ENCODE measurements at places on chromosomes 16 and 17.

DNA sequence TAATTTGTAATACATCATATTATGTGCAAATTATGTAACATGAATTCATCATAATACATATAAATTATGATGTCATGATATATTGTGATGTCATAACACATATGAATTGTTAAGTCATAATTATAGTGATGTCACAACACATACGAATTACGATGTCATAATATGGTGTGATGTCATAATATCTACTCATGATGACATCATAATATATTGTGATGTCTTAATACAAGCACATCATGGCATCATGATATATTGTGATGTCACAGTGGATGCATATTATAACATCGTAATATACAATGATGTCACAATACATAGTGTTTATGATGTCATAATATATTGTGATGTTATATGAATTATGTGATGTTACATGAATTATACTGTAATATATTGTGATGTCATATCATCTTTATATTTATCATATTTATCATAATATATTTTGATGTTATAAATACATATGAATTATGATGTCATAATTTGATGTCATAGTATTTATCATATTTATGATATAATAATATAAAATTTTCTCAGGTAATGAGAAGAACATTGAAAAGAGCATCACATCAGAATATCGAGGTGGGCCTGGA lies 1793.0 kb downstream of the TP53TG3F start:
- DNase-seq, result no peak

GRCh38 chr16:54585998-54586340 lies 299.4 kb upstream of the IRX3 start:
- no peak for DNase-seq

DNA sequence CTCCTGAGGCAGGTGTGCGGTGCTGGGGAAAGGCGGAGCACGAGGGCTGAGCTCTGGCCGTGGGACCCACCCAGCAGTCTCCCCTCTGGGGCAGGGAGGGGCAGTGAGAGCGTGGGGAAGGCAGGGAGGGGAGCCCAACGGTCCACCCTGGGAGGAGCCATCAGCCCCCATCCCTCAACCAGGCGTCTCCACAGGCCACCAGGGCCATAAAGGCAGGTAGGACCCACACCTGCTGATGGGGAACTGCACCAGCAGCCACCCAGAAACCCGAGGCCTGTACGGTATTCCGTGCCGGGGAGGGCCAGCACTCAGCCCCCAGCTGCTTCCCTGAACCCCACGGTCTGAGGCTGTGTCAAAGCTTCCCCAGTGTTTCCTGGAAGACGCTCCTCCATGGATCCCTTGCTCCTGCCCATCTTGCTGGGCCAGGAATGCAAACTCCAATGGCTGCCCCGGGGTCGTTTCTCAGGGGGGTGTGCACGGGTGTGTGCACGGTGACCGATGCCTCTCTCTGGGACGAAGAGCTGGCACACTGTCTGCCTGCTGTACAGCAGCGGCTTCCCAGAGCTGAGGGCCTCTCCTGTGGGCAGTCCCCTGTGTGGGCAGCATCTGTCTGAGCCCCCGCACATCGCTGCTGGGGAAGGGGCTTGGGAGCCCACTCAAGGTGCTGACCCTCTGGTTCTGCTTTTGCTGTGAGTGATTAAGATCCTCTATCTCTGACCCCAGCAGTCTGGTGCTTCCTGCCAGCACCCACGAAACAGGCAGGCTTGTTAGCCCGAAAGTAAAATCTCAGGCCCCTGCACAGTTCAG lies 17.2 kb upstream of the METRNL start:
- no peak for DNase-seq

GRCh38 chr17:11221721-11222120 lies 19.3 kb upstream of the SHISA6 start:
- no peak for DNase-seq

DNA sequence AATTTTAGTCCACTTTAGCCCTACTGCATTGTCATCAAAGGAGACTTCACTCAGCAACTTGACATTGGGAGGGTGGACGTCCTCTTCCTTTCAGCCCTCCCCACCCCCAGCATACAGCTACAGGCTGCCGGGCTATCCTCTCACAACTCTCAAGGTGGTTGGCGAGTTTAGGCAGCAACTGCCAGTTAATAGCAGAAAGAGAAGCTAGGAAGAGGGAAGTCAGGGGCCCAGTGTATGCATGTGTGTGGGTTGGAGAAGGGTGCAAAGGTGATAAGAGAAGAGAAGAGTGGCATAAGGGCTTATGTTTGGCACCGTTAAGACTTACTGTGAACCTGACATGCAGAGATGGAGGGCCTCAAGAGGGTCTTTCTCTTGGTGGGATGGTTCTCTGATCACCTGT lies 31.8 kb downstream of the CCL4 start:
- no peak for DNase-seq

GRCh38 chr16:69188716-69189115 lies 1.8 kb downstream of the SNTB2 start:
- no peak for DNase-seq

DNA sequence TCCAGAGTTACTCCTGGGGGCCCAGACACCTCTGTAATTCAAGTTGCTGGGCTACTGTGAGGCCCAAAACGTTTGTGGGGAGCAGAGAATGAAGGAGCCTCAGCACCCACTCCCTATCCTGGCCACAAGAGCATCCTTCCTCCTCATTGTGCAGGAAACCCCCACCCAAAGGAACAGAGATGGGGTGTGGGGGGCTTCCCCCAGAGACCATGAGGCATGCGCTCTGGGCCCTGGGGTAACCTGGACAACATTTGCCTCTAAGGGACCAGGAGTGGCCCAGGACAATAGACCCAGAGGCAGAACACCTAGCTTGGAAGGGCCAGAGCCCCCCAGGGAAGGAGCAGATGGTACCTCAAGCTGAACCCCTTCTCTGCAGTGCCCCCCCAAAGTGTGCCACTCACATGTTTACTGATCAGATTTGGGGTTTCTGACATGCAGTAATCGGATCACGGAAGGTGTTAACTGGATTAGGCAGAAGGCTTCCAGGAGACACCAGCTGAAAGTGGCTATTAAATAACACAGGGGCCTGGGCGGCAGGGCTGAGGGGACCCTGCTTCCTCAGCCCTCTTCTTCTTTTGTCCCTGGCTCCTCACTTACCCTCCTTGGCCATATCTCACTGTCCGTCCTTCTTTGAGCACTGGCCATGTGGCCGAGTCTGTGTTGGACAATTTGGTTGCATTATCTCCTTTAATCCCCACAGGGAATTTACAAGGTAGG lies 50.8 kb downstream of the SDK2 start:
- no peak for DNase-seq

DNA sequence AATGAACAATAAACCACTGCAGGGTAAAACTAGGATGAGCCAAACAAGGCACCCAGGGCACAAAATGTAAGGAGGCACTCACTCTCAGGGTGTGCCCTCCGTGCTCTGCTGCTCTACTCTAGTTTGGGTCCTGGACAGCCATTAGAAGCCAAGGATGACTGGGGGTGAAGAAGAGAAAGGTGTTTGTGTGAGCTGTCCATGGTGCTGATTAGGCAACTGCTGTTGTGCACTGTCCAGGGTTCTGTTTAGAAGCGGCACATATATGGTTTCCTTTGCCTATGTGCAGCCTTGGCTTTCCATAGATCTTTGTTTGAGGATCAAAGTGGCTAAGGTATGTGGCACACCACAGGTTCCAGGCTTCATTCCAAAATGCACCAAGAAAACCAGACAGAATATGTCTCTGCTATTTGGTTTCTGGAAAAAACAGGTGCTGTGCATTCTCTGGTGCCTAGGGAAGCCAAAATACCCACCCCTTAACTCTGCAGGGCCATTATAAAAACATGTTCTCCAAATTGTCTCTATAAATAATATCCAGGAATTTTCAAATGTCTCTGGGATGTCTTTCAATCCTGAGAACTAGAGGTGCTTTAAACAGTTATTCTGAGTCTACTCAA lies 123.5 kb downstream of the CBLN1 start:
- no peak for DNase-seq

DNA sequence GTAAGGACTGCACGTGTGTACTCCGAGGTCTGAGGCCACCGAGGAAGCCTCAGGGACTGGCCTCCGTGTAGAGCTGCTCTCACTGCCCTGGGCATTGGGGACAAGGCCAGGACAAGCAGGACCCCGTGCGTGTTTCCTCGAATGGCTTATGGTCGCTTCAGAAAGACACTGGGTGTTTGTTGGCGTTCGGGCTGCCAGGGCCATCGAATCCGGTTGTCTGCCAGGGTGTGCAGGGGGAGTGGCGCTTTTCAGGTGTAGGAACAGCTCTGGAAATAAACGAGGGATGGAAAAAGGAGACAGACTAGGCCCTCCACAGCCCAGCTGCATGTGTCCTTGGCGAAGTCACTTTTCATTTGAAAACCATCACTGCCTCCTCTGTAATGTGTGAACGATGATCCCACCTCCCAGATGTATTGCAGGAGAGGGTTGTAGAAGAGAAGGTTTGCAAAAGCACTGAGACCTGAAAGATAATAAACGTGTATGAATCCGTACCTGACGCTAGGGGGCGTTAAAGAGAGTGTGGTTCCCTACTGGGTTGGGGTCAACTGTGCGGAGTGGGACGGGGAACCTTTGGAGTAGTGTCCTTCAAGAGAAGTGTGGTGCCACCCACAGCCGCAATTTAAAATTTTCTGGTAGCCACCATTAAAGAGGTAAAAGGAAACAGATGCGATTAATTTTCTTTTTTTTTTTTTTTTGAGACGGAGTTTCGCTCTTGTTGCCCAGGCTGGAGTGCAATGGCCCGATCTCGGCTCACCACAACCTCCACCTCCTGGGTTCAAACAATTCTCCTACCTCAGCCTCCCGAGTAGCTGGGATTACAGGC lies 2.1 kb upstream of the ZSCAN10 start:
- no peak for DNase-seq

DNA sequence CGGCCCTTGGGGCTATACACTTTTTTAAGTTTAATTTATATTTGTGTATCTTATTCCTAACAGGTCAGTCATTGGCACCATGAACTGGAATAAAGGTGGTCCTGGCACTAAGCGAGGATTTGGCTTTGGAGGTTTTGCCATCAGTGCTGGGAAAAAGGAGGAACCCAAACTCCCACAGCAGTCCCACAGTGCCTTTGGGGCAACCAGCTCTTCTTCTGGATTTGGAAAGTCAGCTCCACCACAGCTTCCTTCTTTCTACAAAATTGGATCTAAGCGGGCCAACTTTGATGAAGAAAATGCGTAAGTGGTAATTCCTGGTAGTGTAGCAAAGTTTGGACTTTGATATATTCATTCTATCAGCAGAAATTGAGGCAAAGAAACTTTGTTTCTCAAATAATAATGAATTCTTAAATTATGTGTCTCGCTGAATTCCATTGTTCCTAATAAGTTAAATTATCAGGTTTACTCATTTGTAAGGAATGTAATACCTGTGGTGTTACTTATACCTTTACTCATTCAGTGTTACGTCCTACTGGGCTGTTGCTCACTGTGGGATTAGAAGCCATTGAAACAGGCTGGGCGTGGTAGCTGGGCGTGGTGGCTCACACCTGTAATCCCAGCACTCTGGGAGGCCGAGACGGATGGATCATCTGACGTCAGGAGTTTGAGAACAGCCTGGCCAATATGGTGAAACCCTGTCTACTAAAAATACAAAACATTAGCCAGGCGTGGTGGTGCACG lies 13.2 kb downstream of the DDX42 start:
- DNase-seq, result no peak

- DNase-seq, result no peak
Measured at GRCh38 chr17:78349891-78350642, 9.8 kb downstream of the SOCS3 start.

GRCh38 chr16:28212532-28212873 lies 738 bp upstream of the XPO6 start:
- DNase-seq, result no peak

DNA sequence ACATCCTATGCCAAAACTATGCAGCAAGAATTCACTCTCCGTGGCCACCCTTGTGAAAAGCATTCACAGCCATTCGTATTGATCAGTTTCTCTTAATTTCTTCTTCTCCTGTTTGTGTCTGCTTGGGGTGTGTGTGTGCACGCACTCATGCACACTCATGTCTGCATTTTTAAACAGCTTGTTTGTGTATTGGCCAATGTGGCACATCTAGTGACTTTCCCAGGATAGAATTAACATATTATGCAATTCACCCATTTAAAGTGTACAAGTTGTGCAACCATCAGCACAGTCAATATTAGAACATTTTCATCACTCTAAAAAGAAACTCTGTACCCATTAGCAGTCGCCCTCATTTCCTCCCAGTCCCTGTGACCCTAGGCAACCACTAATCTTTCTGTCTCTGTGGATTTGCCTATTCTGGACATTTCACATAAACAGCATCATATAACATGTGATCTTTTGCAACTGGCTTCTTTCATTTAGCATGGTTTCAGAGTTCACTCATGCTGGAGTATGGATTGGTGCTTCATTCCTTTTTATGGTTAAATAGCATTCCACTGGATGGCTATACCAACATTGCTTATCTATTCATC lies 20.1 kb downstream of the IRX3 start:
- no peak for DNase-seq

DNA sequence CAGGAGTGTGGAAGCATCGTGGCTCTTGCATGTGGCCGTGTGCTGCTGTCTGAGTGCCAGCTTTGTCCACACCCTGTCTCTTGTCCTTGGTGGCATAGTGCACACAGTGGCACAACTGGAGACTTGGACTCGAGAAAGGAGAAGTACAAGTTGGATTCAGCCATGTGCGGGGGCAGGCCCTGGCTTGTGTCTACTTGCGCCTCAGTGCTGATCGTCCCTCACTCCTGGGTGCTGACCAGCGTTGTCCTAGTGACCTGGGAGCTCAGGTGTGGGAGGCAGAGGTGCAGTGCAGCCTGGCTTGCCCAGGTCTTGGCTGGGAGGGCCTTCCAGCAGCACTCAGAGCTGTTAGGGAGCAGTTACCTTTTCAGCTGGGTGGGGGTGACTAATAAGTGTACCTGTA lies 20.6 kb downstream of the MPRIP start:
- no peak for DNase-seq

DNA sequence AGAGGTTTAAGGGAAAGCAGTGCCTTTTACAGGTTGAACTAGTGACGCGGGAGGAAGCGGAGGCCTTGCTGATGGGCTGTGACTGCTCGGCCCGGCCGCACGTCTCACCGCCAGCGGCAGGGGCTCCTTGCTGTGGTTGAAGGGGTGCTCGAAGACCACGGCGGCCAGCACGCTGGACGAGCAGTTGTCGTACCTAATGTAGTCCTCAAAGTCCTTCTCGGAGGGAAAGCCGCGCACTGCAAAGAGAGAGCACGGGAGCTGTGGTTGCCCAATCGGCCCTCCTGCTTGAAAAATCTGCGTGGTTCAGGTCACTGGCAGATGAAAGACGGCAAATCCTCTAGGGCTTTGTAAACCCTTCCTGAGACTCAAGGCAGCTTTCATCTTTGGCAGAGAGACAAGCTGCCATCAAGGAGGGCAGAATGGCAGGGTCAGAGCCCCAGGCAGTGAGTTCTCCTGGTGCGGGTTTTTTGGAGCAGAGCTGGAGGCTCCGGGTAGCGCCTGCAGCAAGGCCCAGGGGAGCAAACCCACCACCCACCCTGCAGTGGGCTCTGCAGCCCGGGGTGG lies 16.1 kb downstream of the ABCA3 start:
- DNase-seq, result no peak

Data from AG04449 (cell line).